ENCODE measurements at places on chromosomes 7 and 10.

- DNase-seq, result no peak
Measured at GRCh38 chr7:158035343-158035742, 552.3 kb downstream of the PTPRN2 start.

GRCh38 chr7:127486654-127487053 lies 94.1 kb upstream of the ZNF800 start:
- DNase-seq, result no peak

DNA sequence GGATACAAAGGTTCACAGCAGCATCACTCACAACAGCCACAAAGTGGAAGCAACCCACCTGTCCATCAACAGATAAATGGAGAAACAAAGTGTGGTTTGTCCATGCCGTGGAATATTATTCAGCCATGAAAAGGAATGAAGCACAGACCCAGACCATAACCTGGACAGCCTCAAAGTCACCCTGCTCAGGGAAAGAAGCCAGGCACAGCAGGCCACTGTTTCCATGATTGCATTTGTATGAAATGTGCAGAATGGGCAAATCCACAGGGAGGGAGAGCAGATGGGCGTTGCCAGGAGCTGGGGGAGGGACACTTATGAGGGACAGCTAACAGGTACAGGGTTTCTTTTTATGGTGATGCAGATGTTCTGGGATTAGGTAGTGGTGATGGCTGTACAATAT lies 30.3 kb downstream of the FOXL3 start:
- DNase-seq, result no peak

DNA sequence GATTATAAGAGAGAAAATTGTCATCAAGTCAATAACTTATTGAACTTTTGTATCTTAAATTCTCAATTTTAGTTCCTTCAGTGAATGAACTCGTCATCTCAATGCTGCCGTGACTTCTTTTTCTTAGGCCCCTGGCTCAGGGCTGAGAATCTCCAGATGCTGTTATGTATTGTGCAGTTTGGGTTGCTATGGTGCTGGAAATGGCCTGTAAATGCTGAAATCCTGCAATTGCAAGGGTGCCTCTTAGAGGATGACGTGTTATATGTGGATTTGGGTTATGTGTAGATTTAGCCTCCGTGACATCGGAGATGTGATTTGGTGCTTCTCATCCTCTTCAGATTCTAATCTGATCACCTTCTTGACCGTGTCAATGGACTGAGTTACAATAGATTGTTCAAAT lies 55.7 kb upstream of the ZRANB1 start:
- DNase-seq, result no peak

DNA sequence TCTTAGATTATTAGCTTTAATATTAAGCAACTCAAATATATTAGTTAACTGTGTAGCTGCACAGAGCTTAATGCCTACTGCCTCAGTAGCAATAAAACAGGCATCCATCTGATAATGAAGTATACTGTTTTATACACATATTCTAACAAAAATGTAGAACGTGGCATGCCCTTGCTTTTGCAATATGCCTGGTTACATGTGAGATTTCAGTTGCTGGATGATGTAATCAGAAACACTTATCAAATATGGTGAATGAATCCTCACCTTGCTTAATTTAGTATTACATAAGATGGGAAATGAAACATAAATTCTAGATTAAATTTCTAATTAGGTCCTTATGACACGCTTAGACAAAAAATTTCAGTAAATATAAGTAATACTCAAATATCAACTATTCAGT lies 8.0 kb downstream of the DNAJC1 start:
- no peak for DNase-seq

- DNase-seq, result no peak
Measured at GRCh38 chr7:117659531-117660011, 179.7 kb downstream of the CFTR start.

DNA sequence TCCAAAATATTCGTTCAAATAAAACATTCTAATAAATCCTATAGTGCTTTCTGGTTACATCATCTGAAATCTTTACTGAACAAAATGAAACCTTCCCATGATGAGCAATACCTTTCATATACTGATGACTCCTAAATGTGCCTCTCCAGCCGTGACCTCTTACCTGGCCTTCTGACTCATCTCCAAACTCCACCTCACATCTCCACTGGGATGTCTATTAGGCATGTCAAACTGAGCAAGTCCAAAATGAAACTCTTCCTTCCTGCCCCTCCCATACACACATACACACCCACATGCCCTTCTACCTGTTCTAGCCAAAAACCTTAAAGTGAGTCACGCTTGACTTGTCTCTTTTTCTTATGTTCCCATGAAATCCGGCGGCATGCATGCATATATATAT lies 22.9 kb downstream of the GSAP start:
- no peak for DNase-seq

DNA sequence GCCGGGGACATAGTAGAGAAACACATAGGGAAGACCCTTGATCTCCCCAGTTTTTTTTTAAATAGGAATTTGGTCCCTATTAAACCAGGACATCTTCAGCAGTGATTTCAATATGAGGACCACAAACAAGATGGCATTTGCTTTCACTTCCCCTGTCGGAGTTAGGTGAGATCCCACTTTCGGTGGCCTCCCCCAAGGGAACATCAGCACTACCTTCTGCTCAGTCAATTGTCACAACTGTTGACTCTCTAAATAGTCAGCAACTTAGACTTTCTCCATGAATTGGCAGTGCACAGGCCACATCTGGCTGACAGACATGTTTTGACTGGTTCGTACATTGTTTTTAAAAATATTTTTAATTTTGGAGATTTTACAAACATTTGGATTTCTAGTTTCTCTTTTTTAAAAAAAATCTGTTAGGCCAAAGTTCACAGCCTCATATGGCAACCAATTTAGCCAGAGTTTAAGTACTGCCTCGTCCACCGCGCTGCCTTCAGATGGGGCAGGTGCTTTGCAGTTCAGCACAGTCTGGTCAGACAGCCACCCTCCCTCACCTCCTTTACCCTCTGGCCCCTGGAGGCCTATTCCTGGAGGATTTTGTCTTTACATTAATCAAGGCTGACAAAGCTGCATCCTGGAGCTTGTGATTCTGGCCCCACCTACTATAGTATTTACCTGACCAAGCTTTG lies 139.2 kb upstream of the PRR15 start:
- no peak for DNase-seq

DNA sequence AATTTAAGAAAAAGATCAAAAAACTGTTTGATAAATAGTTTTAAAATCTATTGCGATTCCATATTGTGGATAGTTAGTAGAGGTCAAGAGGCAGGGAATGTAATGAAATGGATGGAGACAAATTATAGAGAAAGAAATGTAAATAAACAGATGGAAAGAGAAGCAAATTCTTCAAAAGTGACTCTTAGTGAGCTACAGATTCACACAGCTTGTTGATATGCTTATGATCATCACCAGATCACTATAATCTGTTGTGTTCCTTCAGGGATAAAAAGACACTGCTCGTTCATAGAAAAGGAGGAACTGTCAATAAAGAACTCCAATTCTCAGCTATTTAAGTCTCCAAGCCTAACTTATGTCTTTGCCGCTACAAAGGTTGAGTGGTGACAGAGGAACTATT lies 251.4 kb upstream of the SEMA3C start:
- no peak for DNase-seq

GRCh38 chr10:48447356-48448215 lies 141.1 kb downstream of the MAPK8 start:
- DNase-seq, result no peak

DNA sequence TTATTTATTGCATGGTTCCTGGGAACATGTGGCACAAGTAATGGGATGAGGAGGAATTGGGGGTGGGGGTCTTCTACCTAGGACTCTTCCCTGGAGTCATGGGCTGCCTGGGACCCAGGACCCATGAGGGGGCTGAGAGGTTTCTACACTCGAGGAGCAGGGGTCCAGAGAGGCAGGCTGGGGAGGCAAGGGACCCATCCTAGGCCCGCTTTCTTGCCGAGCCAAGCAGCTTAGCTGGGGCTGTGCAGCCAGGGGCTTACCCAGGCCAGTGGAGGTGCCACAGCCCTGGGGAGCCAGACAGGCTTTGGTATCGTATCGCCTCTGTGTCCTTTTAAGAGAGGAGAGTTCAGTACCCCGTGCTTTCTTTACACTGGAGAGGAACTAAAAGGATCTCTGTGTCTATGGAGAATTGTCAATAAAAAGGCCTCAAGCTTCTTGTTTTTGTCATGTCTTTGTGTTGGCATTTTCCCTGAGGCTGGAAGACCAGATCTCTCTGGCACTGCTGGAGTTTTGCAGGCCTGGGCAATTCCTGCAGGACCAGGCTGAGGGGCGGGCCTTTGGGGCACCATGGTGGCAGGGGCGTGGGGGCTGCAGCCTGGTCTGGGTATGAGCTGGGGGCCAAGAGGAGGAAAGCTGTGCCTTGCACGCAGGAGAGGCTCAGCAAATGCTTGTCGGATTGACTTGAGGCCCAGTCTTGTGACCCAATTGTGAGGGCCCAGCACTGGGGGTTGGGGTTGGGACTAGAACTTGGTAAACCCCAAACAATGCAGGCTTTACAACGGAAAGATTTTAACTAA lies 11.1 kb downstream of the SFRP5 start:
- no peak for DNase-seq

DNA sequence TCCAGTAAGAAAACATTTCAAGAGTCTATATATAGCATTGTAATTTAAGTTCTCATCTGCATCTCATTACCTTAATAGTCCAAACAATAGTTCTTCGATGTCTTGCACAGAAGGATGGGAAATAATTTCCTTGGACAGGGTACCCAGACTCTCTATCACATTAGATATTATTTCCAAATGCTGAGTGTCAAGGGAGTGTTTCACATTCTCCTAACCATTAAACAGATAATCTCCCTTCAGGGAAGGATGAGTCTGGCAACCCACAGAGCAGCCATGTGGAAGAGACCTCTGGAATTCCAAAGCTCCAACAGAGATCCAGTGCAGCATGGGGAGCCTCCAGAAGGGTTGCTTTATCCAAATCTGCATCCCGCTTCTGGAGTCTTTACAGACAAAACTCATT lies 89.6 kb downstream of the FZD1 start:
- no peak for DNase-seq

GRCh38 chr7:130648580-130648979 lies 20.0 kb downstream of the COPG2 start:
- DNase-seq, result no peak

DNA sequence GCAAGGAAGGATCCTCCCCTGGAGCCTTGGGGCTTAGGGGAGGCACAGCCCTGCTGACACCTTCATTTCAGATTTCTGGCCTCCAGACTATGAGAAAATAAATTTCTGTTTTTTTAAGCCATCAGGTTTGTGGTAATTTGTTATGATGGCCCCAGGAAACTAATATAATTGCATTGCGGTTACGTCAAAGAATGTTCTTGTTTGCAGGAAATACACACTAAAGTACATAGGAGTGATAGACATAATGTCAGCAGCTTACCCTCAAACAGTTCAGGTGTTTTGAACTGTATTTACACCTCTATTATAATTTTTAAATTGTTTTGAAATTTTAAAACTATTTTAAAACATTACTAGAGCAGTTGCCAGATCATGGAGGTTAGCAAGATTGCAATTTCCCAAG lies 12.6 kb upstream of the FHIP2A start:
- no peak for DNase-seq

DNA sequence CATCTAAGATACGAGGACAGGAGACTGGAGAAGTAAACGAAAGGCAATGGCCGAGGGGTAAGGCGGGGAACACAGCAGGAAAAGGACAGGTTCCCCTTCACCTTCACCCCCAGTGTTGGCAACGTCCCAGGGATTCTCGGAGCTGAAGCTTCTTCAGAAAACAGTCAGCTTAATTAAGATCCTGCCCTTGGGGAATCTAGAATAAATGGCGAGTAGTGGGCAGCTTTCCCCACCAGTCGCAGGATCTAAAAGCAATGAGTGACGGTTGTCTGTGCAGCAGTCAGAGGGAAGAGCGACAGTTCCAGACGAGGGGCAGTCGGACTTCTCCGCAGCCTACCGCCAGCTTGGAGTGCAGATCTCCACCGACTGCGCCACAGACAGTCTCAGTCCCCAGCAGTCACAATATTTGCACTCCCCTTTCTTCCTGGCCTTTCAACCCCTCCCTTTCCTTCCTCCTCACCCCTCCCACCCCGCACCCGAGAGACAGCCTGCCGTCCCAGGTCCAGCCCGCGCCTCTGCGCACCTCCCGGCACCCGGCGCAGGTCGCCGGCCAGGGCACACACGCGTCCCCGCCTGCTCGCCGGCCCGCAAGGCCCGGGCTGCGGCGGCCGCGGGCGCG lies 10.9 kb upstream of the SP8 start:
- no peak for DNase-seq

DNA sequence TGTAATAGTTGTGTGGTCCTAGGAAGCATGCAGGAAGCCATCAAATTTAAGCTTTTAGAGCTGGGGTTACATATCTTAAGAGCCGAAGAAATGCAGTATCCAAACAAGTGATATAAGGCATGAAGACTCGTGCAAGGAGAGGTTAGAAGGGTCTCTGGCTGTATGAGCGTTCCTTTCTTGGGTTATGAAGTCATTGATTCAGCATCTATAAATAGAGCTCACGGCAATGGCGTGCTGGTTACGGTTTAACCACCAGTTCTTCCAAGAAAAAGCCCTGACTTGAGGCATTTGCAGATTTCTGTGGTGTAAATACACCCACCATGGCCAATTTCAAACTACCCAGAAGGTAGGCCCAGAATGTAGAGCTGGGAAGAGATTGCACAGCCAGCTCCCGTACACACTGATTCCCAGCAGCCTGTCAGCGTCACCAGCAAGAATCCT lies 72.0 kb upstream of the KAT6B start:
- no peak for DNase-seq

- no peak for DNase-seq
Measured at GRCh38 chr7:22860784-22861482, 38.3 kb upstream of the TOMM7 start.

DNA sequence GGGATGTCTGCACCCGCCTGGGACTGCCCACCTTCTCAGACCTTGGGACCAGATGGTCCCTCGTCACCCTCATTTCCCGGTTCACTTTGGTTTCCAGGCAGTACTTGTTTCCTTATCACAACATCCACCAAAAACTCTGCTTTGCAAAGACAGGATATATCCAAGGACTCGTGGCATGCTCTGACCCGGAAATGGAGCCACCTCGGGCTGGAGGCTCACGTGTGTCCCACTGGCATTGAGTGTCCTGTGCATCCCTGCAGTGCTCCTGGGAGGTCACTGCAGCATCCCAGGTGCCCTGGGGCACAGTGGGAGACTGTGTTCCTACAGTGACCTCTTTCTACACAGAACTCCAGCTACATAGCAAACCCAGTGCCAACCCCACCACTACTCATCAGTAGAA lies 611.9 kb upstream of the FOXK1 start:
- DNase-seq, result no peak

GRCh38 chr10:20870834-20871233 lies 26.3 kb downstream of the NEBL start:
- no peak for DNase-seq

- DNase-seq, result no peak
Measured at GRCh38 chr7:77753173-77753572, 45.1 kb downstream of the TMEM60 start.

Data from activated naive CD4-positive, alpha-beta T cell (primary cell).